ENCODE measurements at places on chromosomes 2 and 18.

DNA sequence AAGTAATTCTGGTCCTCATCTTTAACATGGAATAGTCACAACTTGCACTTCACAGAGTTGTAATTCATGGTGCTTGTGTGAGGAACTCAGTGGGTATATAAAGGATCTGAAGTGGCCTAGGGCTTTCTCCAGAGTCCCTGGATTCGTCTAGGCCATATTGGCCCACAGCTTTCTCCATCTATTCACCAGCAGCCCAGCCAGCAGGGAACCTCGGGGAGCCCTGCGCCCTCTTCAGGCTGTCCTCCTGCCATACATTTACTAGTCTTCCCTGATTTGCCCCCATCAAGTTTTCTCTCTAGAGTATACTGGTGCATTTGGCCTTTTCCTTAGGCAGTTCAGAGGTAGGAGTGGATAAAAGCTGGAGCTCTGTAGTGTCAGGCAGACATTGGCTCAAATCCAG is 278.3 kb downstream of the MYCN start:
- H3K4me1 ChIP-seq, result no peaks in the 10 kb centered on the region
- H3K36me3 ChIP-seq, result no peaks in the 10 kb centered on the region
- H3K27me3 ChIP-seq, result no peaks in the 10 kb centered on the region

DNA sequence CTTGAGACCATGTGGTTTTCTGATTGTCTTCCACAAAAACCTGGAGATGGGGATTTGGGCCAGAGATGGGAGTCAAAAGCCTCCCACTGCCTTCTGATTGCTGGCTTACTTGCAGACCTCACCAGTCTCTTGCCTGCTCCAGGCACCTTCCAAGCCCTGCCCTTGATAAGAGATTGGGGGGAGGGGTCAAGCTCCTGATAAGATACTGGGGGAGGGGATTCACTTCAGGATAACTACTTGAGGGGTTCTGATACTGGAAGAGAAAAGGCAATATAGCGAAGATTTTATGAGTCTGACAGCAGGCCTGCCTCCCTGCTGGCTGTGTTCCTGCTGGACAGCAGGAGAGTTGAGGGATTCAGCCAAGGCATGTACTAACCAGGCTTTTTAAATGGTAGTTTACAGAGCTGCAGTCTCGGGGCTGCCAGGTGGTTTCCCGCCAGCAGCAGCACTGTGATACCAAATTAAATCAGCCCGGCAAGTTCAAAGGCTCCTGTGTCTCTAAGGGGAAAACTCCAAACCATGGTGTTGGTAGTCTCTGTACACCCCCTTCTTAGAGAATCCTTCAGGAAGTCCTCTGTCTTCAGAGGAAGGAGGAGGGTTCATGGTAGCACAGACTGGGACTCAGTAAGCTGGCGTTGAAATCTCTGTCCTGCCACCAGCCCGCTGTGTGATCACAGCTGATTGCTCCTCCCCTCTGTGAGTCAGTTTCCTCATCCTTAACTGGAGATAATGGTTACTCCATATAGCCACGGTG is 58.3 kb downstream of the FBXO36 start:
- H3K27me3 ChIP-seq, result no peaks in the 10 kb centered on the region
- H3K4me3 ChIP-seq, result no peak overlapping the region
- no peaks in the 10 kb centered on the region for H3K4me1 ChIP-seq
- H3K36me3 ChIP-seq, result no peaks in the 10 kb centered on the region

- H3K4me3 ChIP-seq, result no peak overlapping the region
- H3K27ac ChIP-seq, result no peak overlapping the region
- H3K4me1 ChIP-seq, result no peaks in the 10 kb centered on the region
- DNase-seq, result peak; percentile 50
- H3K27me3 ChIP-seq, result no peaks in the 10 kb centered on the region
These were observed 512.7 kb downstream of the CMPK2 start for GRCh38 chr2:6352906-6353515.

DNA sequence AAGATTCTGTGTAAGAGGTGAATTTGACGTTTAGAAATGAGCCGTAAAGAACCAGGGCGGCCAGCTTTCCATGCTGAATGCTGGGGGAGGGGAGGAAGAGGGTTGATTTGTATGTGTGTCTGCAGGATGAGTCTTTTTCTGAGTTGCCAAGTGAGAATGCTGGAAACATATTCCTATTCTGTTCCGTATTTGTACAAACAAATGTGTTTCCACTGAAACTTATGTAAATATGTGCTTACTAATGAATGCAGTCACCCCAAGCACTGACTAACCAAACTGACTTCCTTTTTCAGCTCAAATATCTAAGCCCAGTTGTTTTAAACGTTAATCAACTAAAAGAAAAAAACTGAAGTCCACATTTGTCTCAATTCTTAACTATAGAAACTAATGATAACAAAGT is 74.9 kb upstream of the APCDD1 start:
- H3K27ac ChIP-seq, result peak overlapping the region; percentile 65
- no peak for DNase-seq
- peaks cover 2% of the 10 kb centered on the region for H3K4me1 ChIP-seq
- H3K27me3 ChIP-seq, result no peaks in the 10 kb centered on the region
- no peaks in the 10 kb centered on the region for H3K36me3 ChIP-seq

- H3K4me3 ChIP-seq, result no peak overlapping the region
- H3K27ac ChIP-seq, result no peak overlapping the region
- H3K4me1 ChIP-seq, result no peaks in the 10 kb centered on the region
- H3K36me3 ChIP-seq, result no peaks in the 10 kb centered on the region
- H3K27me3 ChIP-seq, result no peaks in the 10 kb centered on the region
These were observed 218.8 kb downstream of the SCG2 start for GRCh38 chr2:223383315-223383714.

DNA sequence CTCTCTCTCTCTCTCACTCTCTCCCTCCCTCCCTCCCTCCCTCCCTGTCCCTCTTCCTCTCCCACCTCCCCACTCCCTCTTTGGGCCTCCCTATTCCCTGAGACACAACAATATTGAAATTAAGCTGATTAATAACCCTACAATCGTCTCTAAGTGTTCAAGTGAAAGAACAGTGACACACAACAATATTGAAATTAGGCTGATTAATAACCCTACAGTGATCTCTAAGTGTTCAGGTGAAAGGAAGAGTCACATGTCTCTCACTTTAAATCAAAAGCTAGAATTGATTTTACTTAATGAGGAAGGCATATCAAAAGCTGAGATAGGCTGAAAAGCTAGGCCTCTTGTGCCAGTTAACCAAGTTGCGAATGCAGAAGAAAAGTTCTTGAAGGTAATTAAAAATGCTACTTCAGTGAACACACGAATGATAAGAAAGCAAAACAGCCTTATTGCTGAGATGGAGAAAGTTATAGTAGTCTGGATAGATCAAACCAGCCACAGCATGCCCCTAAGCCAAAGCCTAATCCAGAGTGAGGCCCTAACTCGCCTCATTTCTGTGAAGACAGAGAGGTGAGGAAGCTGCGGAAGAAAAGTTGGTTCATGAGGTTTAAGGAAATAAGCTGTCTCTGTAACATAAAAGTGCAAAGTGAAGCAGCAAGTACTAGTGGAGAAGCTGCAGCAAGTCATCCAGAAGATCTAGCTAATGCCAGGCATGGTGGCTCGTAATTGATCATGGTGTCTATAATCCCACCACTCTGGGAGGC is 21.3 kb downstream of the MALT1 start:
- H3K27me3 ChIP-seq, result no peaks in the 10 kb centered on the region
- DNase-seq, result no peak

GRCh38 chr2:96112501-96113366 is 3.6 kb downstream of the ADRA2B start:
- DNase-seq, result no peak
- H3K4me1 ChIP-seq, result no peaks in the 10 kb centered on the region
- H3K4me3 ChIP-seq, result no peak overlapping the region
- H3K27me3 ChIP-seq, result peaks cover 30% of the 10 kb centered on the region

GRCh38 chr2:231111987-231112386 is 12.9 kb downstream of the HTR2B start:
- peak; percentile 71 for DNase-seq
- H3K27ac ChIP-seq, result peak overlapping the region; percentile 47
- no peak overlapping the region for H3K4me3 ChIP-seq
- H3K27me3 ChIP-seq, result no peaks in the 10 kb centered on the region
